ENCODE measurements at places on chromosomes 16 and 17. TPM values are rescaled to one million over a fixed set of nuclear protein-coding genes. Genes with fewer than 3 reads are reported as not detected.

- DNase-seq: no peak
Observed at GRCh38 chr17:13200671-13201070, 182.8 kb upstream of the ELAC2 start.

PRR35 gene
- polyA plus RNA-seq: not detected

GRCh38 chr16:68238029-68238345 is 2.1 kb upstream of the ESRP2 start:
- DNase-seq: no peak

HSD17B2 gene
- 0.11 TPM for polyA plus RNA-seq

DNA sequence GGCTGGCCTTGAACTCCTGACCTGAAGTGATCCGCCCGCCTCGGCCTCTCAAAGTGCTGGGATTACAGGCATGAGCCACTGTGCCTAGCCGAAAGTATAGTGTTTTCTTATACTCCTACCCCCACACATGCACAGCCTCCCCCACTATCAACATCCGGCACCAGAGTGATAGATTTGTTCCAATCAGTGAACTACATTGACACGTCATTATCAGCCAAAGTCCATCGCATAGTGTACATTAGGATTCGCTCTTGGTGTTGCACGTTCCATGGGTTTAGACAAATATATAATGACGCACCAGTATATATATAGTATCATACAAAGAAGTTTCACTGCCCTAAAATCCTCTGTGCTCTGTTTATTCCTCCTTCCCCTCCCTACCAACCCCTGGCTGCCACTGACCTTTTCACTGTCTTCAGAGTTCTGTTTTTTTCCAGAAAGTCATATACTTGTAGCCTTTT is 11.9 kb upstream of the TM4SF5 start:
- DNase-seq: no peak

UMOD gene
- not detected for polyA plus RNA-seq

PPP1R1B gene
- polyA plus RNA-seq: 2.5 TPM

DNA sequence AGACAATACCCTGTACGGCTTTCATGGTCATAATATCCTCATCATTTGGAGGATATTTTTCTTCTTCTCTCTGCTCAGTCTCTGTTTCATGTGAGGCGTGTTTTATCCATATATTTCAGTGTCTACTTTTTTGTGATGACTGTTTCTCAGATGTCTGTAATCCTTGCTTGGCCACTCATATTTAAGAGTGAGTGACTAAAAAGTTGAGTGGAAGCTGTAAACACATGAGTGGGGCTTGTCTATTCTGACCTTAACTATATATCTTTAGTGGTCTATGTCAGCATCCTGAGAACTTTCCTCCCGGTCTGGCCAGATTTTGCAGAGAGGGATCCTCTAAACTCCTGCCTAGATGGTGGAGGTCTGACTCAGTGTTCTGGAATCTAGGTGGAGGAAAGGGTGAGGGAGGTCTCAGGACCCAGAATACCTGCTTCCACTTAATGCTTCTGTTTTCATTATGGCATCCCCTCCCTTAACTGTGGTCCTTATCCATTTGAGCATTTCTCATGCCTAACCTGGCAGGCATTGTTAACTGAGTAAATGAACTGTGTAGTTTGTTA is 6.0 kb downstream of the DDX19B start:
- DNase-seq: no peak

DNA sequence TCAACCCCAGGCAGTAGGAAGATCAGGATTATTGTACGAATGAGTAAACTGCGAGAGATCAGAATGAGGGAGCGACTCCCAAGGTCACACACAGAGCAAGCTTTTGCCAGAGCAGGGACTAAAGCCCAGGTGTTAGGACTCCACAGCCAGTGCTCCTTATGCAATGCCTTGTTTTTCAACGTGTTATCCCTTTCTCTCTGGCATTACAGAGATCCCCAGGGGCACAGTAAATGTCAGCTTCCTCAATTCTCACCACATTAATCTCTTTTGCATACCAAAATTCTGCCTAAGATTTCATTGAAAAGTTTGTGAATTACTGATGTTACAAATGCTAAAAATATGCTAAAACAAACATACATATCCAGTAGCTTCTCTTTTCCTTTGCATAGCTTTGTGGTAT is 68.1 kb upstream of the CES5A start:
- no peak for DNase-seq

DNA sequence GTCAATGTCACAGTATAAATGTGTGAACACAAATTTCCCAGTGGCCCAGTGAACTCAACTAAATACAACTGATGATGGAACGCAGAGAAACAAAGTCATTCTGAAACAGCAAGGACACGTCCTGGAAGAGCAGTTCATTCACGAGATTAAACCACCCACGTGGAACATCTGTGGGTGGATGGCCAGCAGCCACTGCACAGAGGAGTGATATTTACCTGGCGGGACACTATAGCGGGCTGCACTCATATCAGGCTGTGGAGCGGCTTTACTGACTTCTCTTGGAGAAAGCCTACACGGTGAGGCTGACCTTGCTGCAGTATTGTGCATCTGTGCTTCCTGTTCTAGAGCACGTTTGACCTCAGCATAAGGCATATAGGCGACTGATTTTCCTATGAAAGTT is 87.3 kb downstream of the TTC19 start:
- DNase-seq: no peak

- DNase-seq: no peak
Observed at GRCh38 chr17:74512624-74513091, 18.6 kb downstream of the CD300LB start.

DNA sequence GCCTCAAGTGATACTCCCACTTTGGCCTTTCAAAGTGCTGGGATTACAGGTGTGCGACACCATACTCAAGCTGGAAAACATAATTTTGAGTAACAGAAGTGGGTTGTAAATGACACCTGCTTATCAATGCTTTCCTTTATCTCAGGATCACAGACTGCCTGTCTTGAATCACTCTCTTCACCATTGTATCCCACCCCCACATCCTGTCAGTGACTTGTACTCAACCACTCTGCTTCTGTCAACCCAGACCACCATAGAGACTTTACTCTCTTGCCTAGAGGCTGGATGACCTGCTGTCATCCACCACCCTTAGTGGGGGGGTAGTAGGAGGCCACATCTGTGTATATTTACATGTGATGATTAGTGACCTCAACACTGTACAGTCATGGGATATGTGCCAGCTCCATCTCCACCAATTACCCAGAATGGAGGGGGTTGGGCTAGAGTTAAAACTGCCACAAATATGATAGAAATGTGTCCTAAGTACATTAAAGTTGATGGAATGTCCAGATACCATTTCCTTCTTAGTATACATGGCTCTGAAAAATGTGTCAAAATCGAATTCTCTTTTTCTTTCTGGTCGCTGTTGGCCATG is 338.7 kb downstream of the GRIN2A start:
- no peak for DNase-seq

GRCh38 chr16:7482596-7483290 is 150.1 kb downstream of the RBFOX1 start:
- DNase-seq: no peak

GRCh38 chr17:26809033-26809432 is 484.9 kb upstream of the WSB1 start:
- no peak for DNase-seq

GRCh38 chr17:57530508-57530907 is 214.6 kb downstream of the CCDC182 start:
- DNase-seq: no peak

- DNase-seq: no peak
Observed at GRCh38 chr17:22138861-22139469, 446.6 kb downstream of the KCNJ18 start.

- DNase-seq: no peak
Observed at GRCh38 chr16:89319886-89320781, 102.6 kb downstream of the ZNF778 start.

IL21R gene
- 0.10 TPM for polyA plus RNA-seq

DNA sequence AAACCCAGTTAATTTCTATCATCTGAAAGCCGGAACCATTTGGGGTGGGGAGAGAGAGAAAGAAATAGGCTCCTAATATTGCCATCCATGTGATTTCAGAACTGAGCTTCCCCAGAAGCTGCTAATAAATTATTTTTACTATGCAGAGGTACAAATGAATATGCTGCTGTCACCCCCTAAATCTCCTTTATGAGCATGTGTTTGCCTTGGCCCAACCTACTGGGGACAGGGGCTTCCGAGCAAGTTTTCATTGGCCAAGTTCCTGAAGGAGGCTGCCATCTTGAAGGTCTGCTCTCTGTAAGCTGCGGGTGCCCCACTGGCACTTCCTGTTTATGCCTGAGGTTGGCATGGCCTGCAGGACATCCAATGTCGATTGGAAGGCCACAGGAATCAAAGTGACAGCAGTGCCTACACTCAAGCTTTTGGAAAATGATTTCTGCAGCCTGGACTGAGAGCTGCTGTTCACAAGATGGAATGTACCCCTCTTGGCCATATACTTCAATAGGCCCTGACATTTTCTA is 194.7 kb downstream of the XYLT1 start:
- DNase-seq: no peak

ITGAD gene
- not detected for polyA plus RNA-seq

PPP4C gene
- polyA plus RNA-seq: 43.5 TPM

ASGR2 gene
- 0.28 TPM for polyA plus RNA-seq

DNA sequence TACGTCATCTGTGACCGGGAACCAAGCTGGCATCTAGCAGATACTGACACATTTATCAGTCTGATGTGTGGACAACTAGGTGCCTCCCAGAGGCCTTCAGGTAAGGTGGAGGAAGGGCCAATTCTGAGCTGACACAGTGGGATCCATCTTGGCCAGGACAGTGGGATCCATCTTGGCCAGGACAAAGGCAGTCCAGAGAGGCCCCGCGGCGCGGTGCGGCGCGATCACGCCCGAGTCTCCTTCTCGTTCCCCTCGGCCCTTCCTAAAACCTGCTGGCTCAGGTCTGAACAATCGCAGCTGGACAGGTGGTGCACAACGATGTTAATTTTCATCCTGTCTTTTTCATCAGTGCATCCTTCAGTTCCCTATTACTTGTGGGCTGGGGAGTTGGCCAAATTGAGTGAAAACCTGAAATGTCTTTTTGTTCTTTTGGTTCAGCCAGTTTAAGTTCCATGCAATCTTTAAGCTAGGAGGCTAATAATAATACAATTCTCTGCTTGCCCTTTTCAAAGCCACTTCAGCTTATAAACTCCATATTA is 486 bp upstream of the WSB1 start:
- peak; percentile 40 for DNase-seq

GRCh38 chr16:83588070-83588469 is 219.7 kb upstream of the HSBP1 start:
- DNase-seq: no peak

GRCh38 chr16:10754941-10755340 is 11.3 kb downstream of the NUBP1 start:
- no peak for DNase-seq

ZFP3 gene
- 4.0 TPM for polyA plus RNA-seq

GRCh38 chr17:37768438-37768837 is 23.6 kb upstream of the HNF1B start:
- DNase-seq: no peak

DNA sequence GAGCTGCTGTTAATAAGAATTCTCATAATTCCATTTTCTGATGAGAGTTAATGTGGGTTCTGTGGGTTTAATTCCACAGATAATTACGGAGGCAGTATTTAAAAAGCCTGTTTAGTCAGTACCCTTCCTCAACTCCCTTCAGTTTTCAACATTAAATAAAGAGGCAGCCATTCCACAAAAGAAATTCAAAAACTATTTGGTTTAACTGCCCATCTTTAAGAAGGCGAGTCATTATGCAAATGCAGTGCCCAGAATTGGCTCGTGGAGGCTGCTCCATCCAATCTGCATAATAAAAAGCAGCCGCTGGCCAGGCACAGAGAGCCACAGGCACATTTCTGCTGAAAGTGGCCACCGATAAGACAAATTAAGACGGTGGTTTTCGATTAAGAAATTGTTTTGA is 194.4 kb upstream of the TOX3 start:
- no peak for DNase-seq

DNA sequence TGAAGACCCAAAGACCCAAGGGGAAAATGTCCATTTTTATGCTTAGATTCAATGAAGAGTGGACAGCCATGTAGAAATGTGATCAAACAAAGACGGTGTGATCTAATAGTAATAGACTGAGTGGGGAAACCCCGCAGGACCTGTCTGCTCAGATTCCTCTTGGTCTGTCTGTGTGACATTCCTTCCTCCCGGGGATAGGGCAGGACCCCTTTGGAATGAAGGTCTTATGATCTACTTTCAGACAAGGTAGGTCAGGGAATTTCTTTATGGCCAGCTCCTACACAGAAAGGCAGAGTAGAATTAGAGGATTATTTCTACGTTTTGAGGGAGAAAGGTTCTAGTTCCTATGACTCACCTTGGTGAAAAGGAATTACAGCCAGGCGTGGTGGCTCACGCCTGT is 267.6 kb downstream of the STX8 start:
- no peak for DNase-seq

DNA sequence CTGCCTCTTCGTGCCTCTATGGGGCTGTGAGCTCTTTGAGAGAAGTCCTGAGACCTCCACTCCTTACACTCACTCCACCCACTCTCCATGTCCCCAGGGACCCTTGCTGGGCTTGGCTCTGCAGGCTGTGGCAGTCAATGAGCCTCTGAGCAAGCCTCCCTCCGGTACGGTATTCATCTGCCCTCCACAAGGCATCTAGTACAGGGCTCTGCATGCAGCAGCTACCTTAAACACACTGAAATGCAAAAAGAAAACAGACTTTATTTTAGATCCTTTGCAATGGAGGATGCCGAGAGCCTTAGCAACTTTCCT is 38.9 kb upstream of the SMPD3 start:
- DNase-seq: no peak

CORO6 gene
- polyA plus RNA-seq: 96.2 TPM

DNA sequence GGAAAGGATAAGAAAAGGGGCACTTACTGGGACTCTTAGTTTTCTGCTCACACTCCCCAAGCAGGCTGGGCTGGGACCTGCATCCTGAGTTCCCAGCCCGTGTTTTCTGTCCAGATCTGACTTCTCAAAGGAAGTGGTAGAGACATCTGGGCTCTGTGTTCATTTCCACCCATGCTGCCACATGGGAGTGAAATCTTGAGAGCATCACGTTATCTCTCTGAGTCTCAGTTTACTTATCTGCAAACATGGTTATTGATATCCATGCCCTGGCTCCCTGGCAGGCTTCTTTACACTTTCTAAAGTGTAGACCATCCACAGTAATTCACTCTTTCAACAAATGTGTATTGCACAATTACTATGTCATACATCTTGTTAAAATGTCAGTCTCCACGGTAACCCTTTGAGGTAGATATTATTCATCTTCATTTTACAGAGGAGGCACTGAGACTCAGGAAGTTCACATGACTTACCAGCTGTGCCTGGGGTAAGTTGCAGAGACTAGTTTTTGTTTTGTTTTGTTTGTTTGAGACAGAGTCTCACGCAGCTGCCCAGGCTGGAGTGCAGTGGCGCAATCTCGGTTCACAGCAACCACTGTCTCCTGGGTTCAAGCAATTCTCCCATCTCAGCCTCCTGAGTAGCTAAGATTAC is 3.4 kb downstream of the ZNF688 start:
- DNase-seq: no peak

GRCh38 chr17:32822996-32823395 is 53.9 kb downstream of the MYO1D start:
- DNase-seq: no peak

GRCh38 chr17:79366988-79367571 is 243.8 kb downstream of the RBFOX3 start:
- no peak for DNase-seq

GRCh38 chr16:29927070-29927905 is 1.3 kb upstream of the KCTD13 start:
- no peak for DNase-seq

Data from heart left ventricle (tissue), 16 donors.